ENCODE measurements at places on chromosomes 12 and 14.
A peak's percentile ranks its signal among the peaks of the same experiment; 100 is the strongest.

- no peak for DNase-seq
Observed at GRCh38 chr14:52402812-52403526, 88.9 kb downstream of the PTGER2 start.

- DNase-seq, result no peak
Observed at GRCh38 chr14:49598189-49598484, 603 bp upstream of the LRR1 start.

DNA sequence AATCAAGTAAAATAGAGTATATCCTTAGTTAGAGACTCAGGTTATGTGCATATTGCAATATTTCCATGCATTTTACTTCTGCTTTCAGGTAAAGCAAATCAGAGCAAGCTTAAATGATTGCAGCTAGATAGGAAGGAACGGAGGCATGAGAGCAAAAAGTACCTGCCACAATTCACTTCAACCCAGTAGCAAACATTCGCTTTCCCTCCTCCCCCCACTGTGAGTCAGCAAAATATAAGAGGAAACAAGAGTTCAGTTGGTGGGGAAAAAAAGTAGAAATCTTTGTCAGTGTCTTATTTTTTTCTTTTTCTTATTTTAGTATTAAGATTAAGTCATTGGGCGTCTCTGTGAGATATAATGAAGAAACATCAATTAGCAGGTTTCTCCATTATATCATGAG lies 475.4 kb downstream of the NPAS3 start:
- no peak for DNase-seq

GRCh38 chr12:123910761-123911193 lies 61.9 kb downstream of the CCDC92 start:
- DNase-seq, result peak; percentile 21

- DNase-seq, result no peak
Observed at GRCh38 chr12:92914170-92914569, 14.9 kb downstream of the EEA1 start.

- no peak for DNase-seq
Observed at GRCh38 chr14:102938191-102938590, 15.7 kb downstream of the AMN start.

DNA sequence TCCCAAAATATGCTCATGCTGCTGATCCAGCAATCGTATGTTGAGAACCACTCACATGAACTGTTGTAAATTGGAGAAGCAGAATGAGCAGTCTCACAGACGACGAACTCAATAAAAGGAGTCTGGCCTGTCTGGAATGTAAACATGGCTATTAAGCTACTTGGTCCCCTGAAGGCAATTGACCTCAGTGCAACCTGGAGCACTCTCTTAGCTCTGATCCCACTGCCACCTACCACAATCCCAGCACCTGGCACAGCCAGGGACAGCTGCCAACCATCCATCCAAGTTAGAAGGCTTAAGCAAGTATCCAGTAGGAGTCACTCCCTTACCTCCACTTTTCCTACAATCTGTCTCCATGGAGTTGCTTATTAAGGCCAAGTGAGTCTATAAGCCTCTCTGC lies 406.9 kb upstream of the CLEC14A start:
- DNase-seq, result no peak

DNA sequence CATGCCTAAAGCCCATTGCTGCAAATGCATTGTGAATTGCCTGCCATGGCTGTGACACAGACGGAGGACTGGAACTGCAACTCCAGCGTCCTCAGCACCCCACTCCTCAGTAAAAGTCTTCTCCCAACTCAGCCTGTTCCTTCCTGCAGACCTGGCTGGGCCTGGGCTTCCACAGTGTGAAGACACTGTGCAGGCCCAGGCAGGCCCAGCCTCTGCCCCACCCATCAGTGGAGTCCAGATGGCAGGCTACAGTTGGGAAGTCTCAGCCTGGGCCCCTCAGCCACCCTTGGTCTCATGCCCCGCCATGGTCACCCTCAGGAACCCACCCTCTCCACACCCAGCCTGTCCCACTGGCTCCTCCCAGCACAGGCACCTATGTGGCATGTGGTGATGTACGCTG lies 22.0 kb downstream of the VSX2 start:
- peak; percentile 79 for DNase-seq

DNA sequence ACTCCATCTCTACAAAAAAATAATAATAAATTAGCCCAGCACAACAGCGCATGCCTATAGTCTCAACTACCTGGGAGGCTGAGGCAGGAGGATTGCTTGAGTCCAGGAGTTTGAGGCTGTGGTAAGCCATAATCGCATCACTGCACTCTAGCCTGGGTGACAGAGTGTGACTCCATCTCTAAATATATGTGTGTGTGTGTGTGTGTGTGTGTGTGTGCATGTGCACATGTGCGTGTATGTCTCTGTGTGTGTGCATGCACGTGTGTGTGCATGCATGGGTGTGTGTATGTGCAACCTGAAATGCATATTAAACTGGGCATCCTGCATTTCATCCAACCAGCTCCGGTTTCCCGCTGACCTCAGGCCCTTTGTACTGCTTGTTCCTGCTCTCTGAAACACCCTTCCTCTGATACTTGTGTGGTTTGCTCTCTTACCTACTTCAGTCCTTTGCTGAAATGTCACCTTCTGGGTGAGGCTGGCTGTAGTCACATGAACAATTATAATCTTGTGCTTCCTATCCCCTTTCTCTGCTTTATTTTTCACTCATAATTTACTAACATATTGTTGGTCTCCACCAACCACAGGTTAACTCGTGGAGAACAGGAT lies 46.9 kb downstream of the PHLDA1 start:
- no peak for DNase-seq

DNA sequence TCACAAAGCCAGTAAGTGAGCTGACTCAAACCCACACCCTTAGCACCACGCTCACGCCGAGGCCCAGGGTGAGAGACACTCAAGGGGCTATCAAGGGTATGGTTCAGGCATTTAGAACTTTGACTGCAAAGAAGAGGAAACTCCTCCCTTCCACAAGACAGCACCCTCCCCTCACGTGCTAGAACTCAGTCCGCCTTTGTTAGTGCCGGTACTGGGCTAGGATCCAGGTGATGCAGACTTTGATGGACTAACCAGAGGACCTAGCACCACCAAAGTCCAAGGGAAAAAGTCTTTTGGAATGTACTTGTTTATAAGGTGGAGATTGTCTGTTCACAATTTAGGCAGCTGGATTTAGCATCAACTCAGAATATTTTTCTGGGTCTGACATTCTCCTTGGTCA lies 33.7 kb downstream of the VWF start:
- no peak for DNase-seq

DNA sequence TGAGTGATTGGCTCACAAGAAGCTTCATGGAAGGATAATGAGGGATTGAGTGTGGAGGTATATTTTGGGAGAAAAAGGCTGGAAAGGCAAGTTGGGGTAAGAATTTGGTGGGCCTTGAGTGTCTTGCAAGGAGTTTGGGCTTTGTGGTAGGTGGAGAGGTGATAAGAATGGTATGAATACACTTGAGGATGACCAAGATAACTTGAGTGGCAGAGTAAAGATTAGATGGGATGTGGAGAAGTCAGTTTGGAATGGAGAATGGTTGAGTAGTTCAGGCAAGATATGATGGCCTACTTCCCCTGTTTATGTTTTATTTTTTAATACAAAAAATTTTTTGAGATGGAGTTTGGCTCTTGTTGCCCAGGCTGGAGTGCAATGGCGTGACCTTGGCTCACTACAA lies 9.1 kb downstream of the ADCK1 start:
- DNase-seq, result no peak

DNA sequence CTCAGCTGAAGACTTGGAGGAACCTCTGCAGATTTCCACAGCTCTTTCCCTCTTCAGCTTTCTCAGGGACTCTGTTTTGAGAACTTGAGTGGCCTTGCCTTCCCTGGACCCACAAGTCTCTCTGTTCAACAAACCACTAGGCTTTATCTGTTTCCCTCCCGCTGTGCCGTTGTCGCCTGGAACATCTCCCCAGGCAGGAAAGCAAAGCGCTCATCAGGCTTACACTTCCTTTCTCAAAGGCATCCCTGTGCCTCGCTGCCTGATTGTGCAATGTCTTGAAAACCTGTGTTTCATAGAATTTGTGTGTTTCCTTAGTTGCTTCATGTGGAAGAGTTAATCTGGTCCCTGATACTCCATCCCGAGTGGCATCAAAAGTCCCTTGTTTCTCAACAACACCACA lies 64.1 kb downstream of the PPM1A start:
- no peak for DNase-seq

Measured in NCI-H2171 treated with DMSO at 0.1 percent for 48 hours (cell line).